ENCODE measurements at places on chromosomes 3 and 15. TPM values are rescaled to one million over a fixed set of nuclear protein-coding genes. Genes with fewer than 3 reads are reported as not detected.

ERICH6 gene
- not detected for total RNA-seq

FGD5 gene
- total RNA-seq = not detected

P2RY1 gene
- 1.1 TPM for total RNA-seq

FETUB gene
- total RNA-seq = not detected

PTH1R gene
- not detected for total RNA-seq

TTLL13 gene
- 0.46 TPM for total RNA-seq

DNA sequence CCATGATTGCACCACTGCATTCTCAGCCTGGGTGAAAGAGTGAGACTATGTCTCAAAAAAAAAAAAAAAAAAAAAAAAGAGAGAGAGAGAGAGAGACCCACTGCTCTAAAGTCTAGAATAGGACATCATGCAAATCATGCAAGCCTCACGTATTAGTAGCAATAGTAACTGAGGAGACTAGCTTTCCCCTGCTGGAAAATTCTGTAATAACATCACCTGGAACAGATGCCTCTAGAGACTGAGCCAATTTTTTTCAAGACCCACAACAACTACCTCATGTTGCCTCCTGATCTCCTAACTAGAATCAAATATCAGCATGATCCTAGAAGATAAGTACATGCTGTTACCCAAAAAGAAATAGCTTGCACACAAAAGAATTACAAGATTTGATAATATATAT is 461.9 kb downstream of the AGBL1 start:
- H3K4me3 ChIP-seq = no peak overlapping the region
- H3K27me3 ChIP-seq = peaks cover 11% of the 10 kb centered on the region
- DNase-seq = no peak
- no peaks in the 10 kb centered on the region for H3K36me3 ChIP-seq
- H3K27ac ChIP-seq = no peak overlapping the region

DNA sequence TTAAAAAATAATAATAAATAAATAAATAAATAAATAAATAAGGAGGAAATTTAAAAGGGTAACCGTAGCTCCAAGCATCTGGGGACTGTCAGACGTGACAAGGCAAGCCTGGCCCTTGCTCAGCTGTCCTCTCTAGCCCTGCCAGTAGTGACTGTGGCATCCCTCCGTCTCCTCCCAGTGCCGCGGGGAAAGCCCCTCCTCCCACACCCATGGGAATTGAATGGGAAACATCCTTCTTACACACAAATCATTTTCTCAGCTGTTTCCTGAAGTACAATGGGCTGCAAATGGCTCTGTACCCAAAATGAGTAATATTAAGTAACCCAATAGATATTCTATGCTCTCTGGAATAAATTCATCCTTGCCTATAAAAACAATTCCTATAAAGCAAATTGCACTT is 101.6 kb upstream of the RAD18 start:
- H3K27ac ChIP-seq = no peak overlapping the region
- no peaks in the 10 kb centered on the region for H3K27me3 ChIP-seq
- H3K4me1 ChIP-seq = no peaks in the 10 kb centered on the region
- DNase-seq = no peak

- no peak for DNase-seq
- H3K36me3 ChIP-seq = no peaks in the 10 kb centered on the region
- H3K27ac ChIP-seq = no peak overlapping the region
- no peaks in the 10 kb centered on the region for H3K4me1 ChIP-seq
- H3K4me3 ChIP-seq = no peak overlapping the region
These were observed 15.2 kb downstream of the GXYLT2 start for GRCh38 chr3:72903004-72903403.

DNA sequence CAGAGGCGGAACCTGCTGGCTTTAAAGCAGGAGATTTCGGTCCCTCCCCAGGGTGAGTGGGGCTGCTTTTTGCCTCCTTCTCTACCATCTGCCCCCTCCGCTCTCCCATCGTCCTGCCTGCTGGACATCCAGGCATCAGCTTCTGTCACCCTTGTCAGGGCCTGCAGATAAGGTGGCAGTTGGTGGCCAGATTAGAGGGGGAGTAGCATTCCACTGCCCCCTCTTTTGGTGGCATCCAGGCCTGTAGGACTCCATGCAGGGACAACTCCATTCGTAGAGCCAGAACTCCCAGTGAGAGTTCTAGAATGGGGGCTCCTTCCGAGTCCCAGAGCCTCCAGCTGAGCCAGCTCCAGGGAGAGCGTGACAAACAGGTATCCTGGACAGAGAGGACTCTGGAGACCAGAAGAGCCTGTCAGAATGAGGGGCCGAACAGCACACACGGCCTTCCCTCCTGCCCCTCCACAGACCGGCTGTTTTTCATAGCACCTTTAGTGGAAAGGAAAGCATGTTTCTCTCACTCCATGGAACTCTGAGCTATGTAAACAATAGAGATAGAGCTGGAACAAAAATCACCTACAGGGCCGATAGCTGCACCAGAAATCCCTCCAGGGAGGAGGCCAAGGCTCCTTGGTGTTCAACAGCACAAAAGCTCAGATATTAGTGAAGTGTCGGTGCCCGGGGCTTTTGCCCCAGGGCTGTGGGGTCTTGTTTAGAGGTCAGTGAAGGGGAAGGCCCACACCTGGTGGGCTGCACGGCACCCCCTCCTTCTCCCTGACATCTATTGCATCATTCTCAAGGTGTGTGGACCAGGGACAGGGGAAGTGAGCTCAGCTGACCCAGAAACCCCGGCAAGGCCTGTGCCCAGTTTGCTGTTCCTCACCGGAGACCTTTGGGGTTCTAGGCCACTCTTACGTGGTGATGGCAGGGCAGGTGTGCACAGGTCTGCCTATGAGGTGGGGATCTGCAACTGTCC is 34.2 kb downstream of the MAGEF1 start:
- DNase-seq = no peak
- H3K4me1 ChIP-seq = no peaks in the 10 kb centered on the region
- H3K27ac ChIP-seq = no peak overlapping the region
- H3K36me3 ChIP-seq = no peaks in the 10 kb centered on the region
- H3K27me3 ChIP-seq = peaks cover 5% of the 10 kb centered on the region

DNA sequence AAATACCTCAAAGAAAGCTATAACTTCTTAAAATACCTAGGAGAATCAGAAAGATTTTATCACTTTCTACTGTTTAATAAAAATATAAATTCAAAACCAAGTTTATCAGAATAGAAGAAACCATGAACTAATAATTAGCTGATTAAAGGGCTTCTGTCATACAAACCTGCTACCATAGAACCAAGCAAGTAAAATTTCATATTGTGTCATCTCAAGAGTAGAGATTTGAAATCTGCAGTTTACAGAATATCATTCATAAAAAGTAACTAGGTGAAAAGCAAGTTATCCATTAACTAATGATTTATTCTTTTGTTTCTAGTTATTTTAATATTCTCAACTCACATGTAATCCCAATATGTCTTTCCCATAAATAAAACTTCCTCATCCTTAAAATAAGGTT is 36.8 kb upstream of the XXYLT1 start:
- H3K36me3 ChIP-seq = peaks cover 4% of the 10 kb centered on the region
- H3K4me3 ChIP-seq = no peak overlapping the region
- DNase-seq = no peak

GRCh38 chr3:129485721-129486663 is 42.4 kb upstream of the RHO start:
- peak overlapping the region; percentile 4 for H3K27ac ChIP-seq
- H3K4me3 ChIP-seq = no peak overlapping the region
- no peaks in the 10 kb centered on the region for H3K27me3 ChIP-seq
- H3K4me1 ChIP-seq = peaks cover 14% of the 10 kb centered on the region
- H3K36me3 ChIP-seq = no peaks in the 10 kb centered on the region

DNA sequence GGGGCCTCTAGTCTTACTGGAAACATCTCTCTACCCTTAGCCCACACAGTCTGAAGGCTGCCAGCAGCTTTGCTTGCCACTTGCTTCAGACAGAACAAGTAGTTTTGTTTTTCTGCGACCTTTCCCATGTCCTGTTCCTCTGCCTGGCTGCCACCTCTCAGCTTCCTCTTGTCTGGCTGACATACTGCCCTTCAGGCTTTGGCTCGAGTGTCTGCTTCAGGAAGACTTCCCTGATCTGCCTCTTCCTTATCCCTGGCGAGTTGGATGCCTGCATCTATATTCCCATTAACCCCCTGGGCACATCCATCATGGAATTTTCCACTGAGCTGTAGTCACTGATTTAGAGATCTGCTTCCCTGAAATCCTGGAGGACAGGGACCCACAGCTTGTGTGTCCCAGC is 25.1 kb upstream of the CPNE9 start:
- H3K36me3 ChIP-seq = peaks cover 50% of the 10 kb centered on the region
- no peak overlapping the region for H3K4me3 ChIP-seq
- no peaks in the 10 kb centered on the region for H3K27me3 ChIP-seq
- DNase-seq = no peak

- H3K27me3 ChIP-seq = peaks cover 7% of the 10 kb centered on the region
- DNase-seq = no peak
- no peaks in the 10 kb centered on the region for H3K36me3 ChIP-seq
- H3K27ac ChIP-seq = no peak overlapping the region
These were observed 77.4 kb upstream of the NSMCE3 start for GRCh38 chr15:29346998-29347397.

DNA sequence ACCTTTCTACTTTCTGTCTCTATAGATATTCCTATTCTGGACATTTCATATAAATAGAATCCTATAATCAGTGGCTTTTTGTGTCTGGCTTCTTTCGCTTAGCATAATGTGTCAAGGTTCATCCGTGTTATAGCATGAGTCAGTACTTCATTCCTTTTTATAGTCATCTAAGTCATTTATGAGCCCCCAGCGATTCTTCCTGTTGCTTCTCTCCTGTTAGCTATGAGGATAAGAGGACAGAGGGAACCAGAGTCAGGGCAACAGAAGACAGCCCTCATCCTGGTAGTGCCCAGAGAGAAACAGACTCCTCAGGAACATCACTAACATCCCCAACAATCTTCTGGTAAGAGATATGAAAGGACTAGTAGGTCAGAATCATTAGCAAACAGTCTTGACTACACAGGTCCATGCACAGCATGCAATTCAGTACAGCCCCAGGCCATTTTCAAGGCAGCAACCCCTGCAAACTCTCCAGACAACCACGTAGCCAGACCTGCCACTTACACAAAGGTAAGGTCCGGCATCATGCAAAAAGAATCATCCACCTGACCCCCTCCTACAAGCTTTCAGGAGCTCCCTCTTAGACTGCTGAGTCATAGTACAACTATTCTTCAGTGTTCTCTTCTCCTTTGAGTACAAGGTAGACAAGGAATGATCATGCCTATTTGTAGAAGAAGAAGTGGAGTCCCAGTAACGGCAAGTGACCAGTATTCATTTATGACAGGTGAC is 91.5 kb downstream of the MYLK start:
- DNase-seq = no peak
- H3K4me1 ChIP-seq = no peaks in the 10 kb centered on the region
- no peak overlapping the region for H3K27ac ChIP-seq
- H3K4me3 ChIP-seq = no peak overlapping the region
- peaks cover 13% of the 10 kb centered on the region for H3K27me3 ChIP-seq

DNA sequence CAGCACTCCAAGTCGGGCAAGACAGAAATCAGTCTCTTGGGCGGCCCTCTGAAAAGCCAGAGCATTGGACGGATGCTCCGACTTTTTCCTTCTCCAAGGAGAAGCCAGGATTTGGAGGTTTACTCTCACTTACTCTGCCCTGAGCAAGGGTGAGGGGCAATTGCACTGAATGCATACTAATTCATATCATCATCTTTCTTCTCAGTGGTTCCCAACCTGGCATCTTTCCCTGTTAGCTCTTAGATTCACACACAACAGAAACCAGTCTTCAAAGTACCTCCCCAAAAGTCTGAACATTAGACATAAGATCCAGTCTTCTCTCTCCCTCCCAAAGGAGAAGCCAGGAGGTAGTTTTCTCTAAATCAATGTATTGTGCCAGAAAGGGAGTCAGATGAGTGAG is 219.2 kb downstream of the GREM1 start:
- no peaks in the 10 kb centered on the region for H3K4me1 ChIP-seq
- H3K27me3 ChIP-seq = peaks cover 12% of the 10 kb centered on the region
- no peaks in the 10 kb centered on the region for H3K36me3 ChIP-seq
- H3K27ac ChIP-seq = no peak overlapping the region
- H3K4me3 ChIP-seq = no peak overlapping the region

DNA sequence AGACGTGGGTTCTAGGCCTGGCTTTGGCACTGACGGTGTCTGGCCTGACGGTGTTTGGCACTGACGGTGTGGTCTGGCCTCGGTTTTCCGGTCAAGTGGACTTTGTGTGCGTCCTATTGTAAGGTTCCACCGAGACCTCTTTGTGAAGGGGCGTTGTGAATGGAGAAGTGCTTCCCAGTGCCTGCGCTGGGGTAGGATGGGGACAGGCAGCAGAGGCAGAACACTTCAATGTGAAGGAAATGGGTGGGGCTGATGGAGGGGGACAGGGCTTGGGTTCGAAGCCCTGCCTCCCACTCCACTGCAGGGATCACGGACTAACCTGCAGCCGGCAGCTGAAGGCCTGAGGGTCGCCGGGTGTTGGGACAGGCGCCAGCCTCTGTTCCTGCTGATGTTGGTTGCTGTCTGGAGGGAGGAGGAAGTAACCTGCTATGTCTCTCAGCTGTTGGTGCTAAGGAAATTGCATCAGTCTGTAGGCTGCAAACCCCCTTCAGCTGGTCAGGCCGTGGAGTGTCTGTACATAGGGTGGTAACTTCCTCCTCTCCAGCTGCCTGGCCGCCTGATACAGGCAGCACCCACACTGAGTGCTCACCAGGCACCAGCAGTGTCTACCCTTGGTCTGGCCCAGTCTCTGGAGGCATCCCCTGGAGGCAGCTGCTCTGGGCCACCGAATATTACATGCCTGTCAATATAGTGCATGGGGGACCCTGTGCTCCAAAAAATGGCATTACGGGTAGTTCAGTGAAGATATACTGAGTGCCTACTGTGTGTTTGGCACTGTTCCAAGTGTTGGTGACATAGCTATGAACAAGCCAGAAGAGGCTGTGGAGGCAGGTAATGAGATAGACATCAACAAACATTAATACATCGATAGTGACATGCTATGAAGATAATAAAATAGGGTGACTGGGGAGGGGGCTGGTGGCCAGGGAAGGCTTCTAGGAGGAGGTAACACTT is 1.1 kb downstream of the TM6SF1 start:
- peaks cover 8% of the 10 kb centered on the region for H3K4me1 ChIP-seq
- H3K27ac ChIP-seq = peak overlapping the region; percentile 59
- peaks cover 48% of the 10 kb centered on the region for H3K27me3 ChIP-seq
- DNase-seq = peak; percentile 39

DNA sequence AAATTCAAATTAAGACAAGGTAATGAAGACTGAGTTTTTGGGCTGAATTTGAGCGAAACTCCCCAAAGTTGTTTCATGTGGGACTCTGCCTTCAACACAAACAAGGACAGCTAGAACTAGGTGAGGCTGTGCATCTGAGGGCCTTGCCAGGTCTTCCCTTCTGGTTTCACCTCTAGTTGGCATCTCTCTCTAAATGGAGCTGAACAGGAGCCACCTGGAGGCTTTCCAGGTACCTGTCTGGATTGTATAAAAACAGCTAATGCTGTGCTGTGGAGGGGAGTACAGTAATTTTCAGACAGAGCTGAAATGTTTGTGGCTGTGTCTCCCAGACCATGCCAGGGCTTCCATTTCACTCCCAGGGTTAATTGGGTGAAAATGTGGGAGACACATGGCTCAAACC is 27.1 kb downstream of the TRIM71 start:
- no peak overlapping the region for H3K4me3 ChIP-seq
- no peak for DNase-seq
- peaks cover 14% of the 10 kb centered on the region for H3K4me1 ChIP-seq
- H3K27ac ChIP-seq = no peak overlapping the region
- no peaks in the 10 kb centered on the region for H3K36me3 ChIP-seq
